ENCODE measurements at places on chromosomes 1 and 21.
A peak's percentile ranks its signal among the peaks of the same experiment; 100 is the strongest.

DNA sequence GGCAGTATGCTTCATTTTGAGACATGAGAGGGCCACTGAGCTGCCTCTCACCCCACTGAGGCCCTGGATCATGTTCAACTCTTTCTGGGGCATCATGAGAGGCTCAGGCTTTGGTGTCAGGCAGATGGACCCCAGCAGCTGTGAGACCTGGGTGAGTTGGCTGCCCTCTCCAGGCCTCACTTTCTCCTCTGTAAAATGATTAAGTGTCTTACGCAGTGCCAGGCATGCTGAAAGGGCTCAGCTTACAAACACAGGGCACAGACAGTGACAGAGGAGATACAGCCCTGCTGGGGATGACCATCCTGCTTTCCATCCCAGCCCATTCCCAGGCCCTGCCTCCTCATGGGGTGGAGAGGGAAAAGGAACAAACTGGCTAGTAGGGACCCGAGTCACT, 387.4 kb downstream of the MATN1 start:
- no peak for DNase-seq

- no peak for DNase-seq
Observed at GRCh38 chr1:16438924-16439323, 1.6 kb upstream of the NECAP2 start.

DNA sequence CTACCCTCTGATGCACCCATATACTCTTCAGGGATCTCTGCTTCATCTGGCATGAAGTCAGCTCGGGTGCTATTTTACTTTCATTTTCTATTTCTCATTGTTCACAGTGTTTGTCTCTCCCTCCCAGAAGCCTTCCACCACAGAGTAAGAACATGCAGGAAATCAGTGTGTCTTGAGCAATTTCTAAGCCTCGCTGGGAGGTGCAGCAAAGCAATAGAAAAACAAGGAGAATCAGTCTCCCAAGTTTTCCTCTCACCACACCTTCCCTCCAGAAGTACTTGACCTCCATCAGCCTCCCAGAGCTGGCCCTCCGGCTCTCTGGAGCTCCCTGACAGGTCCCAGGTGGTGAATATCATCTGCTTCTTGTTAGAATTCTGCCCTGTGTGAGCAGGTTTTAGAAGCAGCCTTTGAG, 594.7 kb upstream of the CAMK1G start:
- peak; percentile 68 for DNase-seq

GRCh38 chr1:167488786-167489185, 29.5 kb downstream of the CD247 start:
- no peak for DNase-seq

GRCh38 chr1:3773572-3774275, 1.2 kb downstream of the SMIM1 start:
- DNase-seq = no peak

- DNase-seq = no peak
Observed at GRCh38 chr1:89966656-89967055, 28.3 kb upstream of the ZNF326 start.

GRCh38 chr21:29550205-29550604, 251.5 kb downstream of the BACH1 start:
- no peak for DNase-seq

Data from left lung (tissue), 14 donors.